ENCODE measurements at places on chromosomes 2 and 18.

GRCh38 chr18:13513021-13513420, 213.3 kb downstream of the FAM210A start:
- no peak for DNase-seq

GRCh38 chr2:204900910-204901309, 355.6 kb downstream of the PARD3B start:
- DNase-seq = no peak

- no peak for DNase-seq
These were observed 89.4 kb downstream of the RRM2 start for GRCh38 chr2:10211844-10212422.

DNA sequence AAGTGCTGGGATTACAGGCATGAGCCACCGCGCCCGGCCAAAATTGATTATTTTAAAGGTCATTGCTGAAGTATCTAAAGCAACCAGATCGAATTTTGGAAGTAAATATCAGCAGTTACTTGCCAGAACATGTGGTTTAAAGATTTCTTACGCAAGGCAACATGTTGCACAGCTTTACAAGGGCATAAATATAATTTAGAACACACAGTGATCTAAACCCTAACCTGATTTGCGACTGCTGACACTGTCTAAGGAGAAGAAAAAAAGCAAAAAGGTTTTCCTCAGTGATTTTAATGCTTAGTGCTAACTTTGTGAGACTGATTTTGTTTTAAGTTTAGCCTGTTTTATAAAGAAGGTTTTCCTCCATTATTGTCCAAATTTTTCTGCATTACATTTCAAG, 569.9 kb upstream of the LINC00305 start:
- no peak for DNase-seq

GRCh38 chr2:158297606-158298005, 158.9 kb downstream of the CCDC148 start:
- no peak for DNase-seq

DNA sequence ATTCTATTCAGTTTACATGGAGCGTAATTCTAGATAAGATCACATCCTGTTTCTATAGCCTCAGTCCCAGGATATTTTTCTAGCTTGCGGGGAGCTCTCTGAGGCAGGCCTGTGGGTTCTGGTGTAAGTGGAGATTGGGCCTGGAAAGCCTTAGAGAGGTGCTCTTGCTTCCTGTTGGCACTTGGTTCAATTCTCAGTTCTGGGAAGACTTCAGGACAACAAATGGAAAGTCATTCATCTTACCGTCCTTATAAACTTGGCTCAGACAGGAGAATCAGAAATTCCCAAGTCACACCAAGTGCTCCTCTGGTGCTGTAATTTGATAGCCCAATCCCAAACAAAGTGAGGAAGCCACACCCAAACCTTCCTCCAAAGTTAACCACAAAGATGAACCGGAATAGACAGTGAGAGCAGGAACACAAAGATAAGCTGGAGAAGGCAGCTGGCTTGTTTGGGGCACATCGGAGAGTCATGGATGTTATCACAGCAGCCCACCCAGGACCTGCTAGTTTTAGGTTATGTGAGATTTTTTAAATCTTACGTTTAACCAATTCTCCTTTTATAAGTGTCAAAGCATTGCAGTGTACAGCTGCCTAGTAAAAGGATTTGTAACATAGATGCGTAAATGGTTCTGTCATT, 144.3 kb upstream of the MAP3K20 start:
- DNase-seq = no peak

- DNase-seq = no peak
These were observed 76.6 kb downstream of the COBLL1 start for GRCh38 chr2:164764996-164765395.

GRCh38 chr18:32974421-32975162, 201.8 kb upstream of the KLHL14 start:
- DNase-seq = no peak

- no peak for DNase-seq
These were observed 11.2 kb downstream of the COPS8 start for GRCh38 chr2:237096911-237097310.

DNA sequence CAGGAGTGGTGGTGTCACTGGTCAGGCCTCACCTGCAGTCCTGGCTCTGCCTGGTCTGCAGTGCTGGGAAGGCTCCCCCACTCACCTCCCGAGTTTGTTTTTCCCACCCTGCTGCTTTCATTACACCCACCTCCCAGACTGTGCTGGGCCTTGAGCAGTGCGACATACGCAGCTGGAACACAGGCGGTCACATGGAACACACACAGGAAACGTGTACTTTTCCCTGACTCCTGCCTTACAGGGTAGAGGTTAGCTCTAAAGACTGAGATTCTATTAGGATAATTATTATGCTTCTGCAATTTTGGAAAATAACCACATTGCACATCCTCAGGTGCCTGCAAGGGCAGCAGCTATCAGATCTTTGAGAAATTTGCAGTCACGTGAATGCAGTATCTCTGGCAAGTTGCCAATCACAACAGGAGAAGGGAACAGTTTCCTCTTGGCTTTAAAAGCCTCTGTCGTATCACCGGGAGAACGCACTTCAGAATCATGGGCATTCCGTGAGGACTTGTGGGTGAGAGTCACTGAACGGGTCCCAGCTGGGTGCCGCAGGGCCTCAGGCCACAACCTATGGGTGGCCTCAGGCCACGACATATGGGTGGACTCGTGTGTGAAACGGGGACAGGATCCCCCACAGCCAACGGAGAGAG, 136.5 kb downstream of the ZNF236 start:
- DNase-seq = no peak

- DNase-seq = no peak
These were observed 683 bp upstream of the DNAJC27 start for GRCh38 chr2:24972315-24972961.

GRCh38 chr2:170271340-170271739, 93.4 kb downstream of the MYO3B start:
- DNase-seq = no peak

GRCh38 chr18:40980171-40980570, 974.9 kb upstream of the PIK3C3 start:
- DNase-seq = no peak

GRCh38 chr2:72349016-72349415, 201.4 kb upstream of the CYP26B1 start:
- DNase-seq = no peak

GRCh38 chr2:30235859-30236535, 4.7 kb downstream of the LBH start:
- no peak for DNase-seq

- DNase-seq = no peak
These were observed 170.7 kb upstream of the FSIP2 start for GRCh38 chr2:185567940-185568339.

- no peak for DNase-seq
These were observed 128.7 kb upstream of the CCDC68 start for GRCh38 chr18:55088000-55088401.

- DNase-seq = peak; percentile 10
These were observed 230.4 kb upstream of the AGAP1 start for GRCh38 chr2:235263205-235264120.

DNA sequence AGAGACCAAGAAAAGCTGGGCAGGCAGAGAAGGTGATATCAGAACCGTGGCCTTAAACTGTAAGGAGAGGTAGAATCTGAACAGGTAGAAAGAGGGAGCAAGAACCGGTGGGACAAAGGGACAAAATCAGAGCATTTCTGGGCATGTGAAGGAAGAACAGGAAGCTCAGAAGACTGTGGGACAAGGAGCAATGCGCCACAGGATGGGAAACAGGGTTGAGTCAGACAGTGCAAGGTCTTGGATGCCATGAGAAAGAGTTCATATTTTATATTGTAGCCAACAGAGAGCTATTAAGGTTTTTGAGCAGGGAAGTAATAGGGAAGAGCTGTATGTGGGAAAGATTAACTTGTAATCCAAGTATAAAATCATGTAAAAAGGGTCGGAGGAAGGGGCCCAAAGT, 106.4 kb upstream of the UGP2 start:
- DNase-seq = no peak

DNA sequence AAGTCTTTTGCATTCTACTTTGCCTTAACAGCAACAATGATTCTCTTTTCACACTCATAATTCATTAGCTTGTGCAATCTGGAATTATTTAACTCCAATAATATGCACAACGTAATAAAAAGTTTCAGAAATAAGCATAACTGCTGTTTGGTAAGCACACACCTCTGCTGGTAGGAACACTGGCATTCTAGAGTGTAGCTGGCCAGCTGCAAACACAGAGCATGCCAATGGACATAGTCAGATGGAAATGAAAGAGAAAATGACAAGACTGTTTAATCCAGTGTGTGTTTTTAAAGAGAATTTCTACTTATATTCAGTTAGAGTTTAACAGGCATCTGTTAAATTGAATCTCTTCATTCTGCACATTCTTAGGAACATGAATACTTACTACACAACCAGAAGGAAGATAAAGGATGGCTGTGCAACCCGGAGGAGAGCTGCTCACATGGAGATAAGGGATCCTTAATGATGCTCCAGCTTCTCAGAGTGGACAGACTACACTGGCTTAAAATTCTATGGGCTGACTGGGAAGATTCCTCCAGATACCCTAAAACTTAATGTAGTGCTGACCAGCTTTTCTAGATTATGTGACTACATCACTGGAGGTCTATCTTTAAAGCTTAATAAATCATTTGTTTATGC, 94.6 kb upstream of the CHAC2 start:
- DNase-seq = no peak

DNA sequence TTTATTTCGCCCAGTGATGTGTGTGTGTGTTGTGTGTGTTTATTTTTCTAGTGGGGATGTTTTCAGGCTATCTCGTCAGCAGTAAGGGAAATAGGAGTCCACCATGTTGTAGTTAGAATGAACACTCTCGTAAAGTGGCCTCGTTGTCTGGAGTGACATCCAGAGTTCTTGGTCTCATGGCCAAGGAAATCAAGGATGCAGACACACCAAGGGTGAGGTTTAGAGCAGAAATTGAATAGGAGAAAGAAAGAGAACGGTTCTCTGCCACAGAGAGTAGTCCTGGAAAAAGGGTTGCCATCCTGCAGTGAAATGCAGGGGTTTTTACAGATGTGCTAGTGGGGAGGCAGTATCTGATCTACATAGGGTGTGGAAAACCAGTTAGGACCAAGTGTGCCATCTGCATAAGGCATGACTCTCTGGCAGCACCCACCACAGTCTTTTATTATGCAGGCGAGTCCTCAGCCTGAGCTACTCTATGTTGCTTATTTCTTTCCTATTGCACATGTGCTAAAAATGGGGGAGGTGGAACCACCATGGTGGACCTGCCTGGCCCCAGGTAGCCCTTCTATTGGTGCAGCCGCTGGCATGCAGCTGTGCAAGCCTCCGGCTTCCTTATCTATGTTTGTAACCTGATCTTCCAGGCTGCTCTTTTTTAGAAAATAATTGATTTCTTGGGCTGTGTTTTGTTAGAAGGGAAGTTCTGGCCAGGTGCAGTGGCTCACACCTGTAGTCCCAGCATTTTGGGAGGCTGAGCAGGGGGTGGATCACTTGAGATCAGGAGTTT, 23.2 kb downstream of the RALB start:
- no peak for DNase-seq

- no peak for DNase-seq
These were observed 35.7 kb downstream of the NOL10 start for GRCh38 chr2:10654069-10654468.

- no peak for DNase-seq
These were observed 98.9 kb downstream of the ABI2 start for GRCh38 chr2:203427061-203427460.

GRCh38 chr2:55888936-55889335, 34.6 kb downstream of the EFEMP1 start:
- no peak for DNase-seq

- no peak for DNase-seq
These were observed 36.1 kb downstream of the BCL2 start for GRCh38 chr18:63283305-63284094.

GRCh38 chr2:44275927-44276303, 635 bp downstream of the SLC3A1 start:
- no peak for DNase-seq

- no peak for DNase-seq
These were observed 117.1 kb upstream of the PDE1A start for GRCh38 chr2:182543741-182544525.

- no peak for DNase-seq
These were observed 161.4 kb downstream of the FMNL2 start for GRCh38 chr2:152496371-152496770.

DNA sequence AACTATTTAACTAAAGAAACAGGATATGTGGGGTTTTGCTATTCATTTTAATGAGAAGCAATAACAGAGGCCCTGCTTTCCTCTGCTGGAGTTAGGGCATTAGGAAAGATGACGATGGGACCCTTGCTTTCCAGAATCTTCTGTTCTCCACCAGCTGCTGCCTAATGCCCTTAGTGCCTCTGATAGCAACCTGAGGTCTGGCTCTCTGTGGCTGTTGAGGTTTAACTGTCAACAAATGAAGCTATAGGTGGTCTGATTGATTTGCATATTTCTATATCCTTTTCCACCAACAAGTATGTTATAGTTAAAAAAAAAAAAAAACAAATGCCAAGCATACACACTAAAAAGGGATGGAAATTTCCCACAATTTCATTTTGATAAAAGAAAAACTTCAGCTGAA, 115.1 kb upstream of the NCK2 start:
- no peak for DNase-seq

DNA sequence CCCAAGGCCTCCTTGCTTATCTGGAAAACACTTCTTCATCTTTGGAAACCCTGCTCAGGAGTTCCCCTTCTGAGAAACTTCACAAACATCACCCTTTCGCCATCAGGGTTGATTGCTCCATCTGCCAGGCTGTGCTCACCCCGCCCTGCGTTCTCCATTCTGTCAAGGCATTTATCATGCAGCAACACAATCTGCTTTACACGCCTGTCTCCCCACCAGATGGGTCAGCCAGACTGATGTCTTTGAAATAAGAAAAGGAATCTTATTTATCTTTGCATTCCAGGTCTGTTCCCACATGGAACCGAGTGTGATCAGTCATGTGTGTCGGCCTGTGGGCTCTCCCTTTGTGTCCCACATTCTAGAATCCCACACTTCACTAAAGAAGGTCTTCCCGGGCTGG, 110.0 kb upstream of the ARL4C start:
- DNase-seq = peak; percentile 6

- no peak for DNase-seq
These were observed 98.2 kb upstream of the LCLAT1 start for GRCh38 chr2:30348825-30349224.

DNA sequence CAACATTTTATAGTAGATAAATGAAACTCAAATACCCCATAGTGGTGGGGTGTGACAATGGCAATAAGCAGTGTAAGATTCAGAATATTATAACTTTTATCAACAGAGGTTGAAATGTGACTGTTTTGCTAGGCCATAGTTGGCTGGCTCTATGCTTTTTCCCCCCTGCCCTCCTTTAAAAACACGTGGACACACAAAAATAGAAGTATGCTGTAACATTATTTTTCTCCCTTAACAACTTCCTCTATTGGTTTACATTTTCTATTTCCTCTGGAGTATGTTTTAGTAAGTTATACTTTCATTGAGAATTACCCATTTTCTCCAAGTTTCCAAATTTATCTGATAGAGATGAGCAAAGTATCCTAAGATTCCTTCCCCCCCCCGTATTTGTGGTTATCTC, 31.1 kb downstream of the NDUFAF7 start:
- no peak for DNase-seq

DNA sequence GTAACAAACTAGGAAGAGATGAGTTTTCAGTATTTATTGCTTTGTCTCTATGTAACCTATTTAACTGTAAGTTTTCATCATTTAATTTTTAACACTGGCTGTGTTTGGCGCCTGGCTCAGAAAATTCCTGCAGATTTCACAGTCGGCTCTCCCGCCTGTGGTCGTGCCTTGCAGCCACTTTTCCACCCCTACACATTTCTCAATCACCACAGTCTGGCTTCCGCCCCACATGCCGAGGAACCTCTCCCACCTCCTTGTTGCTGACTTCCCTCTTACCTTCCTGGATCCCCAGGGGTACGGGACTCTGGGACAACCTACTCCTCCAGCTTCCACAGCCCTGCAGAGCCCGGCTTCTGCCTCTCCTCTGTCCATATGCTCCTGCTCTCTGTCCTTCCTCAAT, 41.6 kb upstream of the MGAT4A start:
- no peak for DNase-seq
